ENCODE measurements at places on chromosomes 4 and X.
A peak's percentile ranks its signal among the peaks of the same experiment; 100 is the strongest.

- DNase-seq: no peak
Observed at GRCh38 chrX:119374736-119375135, 24.4 kb upstream of the SLC25A43 start.

GRCh38 chrX:6052111-6052745 is 176.4 kb downstream of the NLGN4X start:
- no peak for DNase-seq

DNA sequence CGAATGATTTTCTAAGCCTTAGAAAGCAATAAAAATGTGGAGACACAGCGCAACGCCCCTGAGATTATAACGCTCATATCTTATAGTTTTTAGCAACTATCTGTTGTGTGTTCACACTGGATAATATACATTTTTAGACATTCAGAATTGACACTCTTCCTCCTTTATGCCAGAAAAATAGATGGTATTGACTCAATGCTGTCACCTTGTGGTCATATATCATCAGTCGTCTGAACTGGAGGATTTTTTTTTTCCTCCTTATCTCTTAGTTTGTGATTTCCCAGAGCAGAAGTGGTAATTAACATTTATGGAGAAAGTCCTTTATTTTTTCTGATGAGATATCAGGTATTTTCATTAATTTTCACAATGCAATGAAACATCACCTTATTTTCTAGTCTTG is 759.6 kb downstream of the RAB28 start:
- DNase-seq: no peak

GRCh38 chr4:81522711-81523110 is 51.0 kb upstream of the RASGEF1B start:
- DNase-seq: no peak

DNA sequence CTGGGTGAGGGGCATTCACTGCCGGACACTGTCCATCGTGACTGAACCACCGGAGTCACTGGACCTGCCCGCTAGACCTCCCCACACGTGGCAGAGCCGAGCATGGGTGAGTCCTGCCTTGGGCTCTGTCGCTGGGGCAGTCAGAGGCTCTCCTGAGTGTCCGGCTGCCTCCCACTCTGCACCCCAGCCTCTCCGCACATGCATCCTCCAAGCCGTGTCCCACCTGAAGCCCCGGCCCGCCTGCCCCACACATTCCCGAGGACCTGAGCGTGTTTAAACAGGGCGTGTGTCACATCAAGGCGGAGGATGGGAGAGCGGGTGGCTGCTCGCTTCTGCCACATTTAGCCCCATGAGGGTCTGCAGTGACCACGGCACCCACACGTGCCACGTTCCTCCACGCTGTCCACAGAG is 4.7 kb downstream of the CPLX1 start:
- DNase-seq: no peak

DNA sequence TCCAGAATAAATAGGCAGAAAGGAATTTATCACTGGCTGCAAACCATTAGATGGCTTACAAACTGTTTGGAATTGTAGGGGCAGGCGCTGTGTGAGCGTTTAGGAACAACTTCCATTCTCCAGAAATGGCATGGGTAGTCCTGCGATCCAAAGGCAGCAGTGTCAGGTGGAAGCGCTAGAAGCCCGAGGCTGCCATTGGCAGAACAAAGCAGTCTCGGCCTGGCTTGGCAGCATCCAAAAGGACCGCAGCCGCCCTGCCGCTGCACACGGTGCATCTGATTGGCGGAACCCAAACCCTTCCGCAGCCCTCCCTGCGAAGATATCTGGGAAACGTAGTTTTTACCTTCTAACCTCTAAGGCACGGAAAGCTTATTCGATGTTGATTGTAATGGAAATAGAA is 23.6 kb upstream of the YTHDC1 start:
- DNase-seq: no peak

GRCh38 chr4:94472056-94472826 is 20.5 kb downstream of the PDLIM5 start:
- no peak for DNase-seq

DNA sequence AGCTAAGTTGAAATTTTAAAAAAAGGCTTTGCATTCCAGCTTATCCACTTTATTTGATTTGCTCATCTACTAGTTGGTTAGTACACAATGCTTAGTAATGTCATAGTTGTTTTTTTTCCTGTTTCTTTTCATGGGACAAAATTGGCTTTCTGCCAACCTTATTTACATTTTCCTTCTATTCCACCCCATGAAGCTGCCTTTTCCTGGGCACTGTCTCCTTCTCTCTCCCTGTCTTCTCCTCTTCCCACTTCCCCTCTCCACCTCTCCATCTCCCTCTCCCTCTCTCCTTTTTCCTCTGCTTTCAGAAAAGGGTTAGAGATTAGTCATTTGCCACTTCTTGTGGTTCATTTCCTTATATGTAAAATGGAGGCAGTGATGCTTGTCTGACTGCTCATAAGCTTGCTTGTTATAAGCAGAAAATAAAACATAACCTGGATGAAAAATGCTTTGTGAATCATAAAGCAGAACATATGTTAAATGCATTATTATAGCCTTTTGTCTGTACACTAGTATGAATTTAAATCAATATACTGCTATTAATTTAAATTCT is 181.9 kb downstream of the CEP135 start:
- DNase-seq: no peak

DNA sequence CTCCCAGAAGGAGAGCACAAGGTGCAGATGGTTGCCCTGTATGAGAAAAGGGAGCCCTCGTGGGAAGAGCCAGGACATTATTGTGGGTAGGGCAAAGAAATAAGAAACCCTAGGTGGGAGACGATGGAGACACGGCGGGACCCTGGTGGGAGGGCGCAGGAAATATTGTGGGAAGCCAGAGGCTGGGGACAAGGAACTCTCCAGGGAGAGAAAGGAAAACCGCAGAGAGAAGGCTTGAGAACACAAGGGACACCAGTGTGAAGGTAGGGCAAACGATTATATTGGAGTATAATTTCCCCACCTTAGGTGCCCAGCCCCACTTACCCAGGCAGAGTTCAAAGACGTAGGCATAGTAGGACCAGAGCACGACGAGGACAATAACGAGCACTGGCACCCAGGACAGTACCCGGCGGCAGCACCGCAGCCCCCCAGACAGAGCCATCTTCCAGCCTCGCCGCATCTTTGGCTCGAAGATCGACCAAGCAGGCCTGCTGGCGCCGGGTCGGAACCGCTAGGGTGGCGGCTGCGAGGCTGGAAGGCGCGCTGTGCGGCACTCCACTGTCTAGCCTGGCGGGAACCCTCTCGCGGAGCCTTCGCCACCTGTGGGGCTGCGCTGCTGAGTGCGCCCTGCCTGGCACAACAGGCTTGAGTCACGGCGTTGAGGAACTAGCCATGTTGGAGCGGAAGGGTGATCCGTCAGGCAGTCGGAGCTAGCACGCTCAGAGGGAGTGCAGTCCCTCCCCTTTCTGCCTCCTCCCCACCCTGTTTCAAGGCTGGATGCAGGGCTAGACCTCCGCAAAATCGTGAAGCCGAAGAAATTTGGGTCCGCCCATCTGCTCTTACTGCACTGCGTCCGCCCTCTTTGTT is at the start of gene ZDHHC15:
ZDHHC15 (minus strand) TSS at position 473 of the 867 bp plus-strand sequence; CDS start at position 460, 13 bp downstream.
- peak; percentile 9 for DNase-seq

- DNase-seq: no peak
Observed at GRCh38 chrX:69285881-69286564, 120.8 kb upstream of the PJA1 start.

GRCh38 chr4:127463883-127464282 is 168.9 kb upstream of the INTU start:
- DNase-seq: no peak

- no peak for DNase-seq
Observed at GRCh38 chrX:75968293-75968692, 183.2 kb upstream of the MAGEE2 start.

- no peak for DNase-seq
Observed at GRCh38 chr4:27007507-27007906, 146.9 kb downstream of the STIM2 start.

GRCh38 chr4:150045410-150045809 is 32.8 kb upstream of the DCLK2 start:
- DNase-seq: no peak

- DNase-seq: no peak
Observed at GRCh38 chrX:66022632-66023384, 17.1 kb downstream of the VSIG4 start.

DNA sequence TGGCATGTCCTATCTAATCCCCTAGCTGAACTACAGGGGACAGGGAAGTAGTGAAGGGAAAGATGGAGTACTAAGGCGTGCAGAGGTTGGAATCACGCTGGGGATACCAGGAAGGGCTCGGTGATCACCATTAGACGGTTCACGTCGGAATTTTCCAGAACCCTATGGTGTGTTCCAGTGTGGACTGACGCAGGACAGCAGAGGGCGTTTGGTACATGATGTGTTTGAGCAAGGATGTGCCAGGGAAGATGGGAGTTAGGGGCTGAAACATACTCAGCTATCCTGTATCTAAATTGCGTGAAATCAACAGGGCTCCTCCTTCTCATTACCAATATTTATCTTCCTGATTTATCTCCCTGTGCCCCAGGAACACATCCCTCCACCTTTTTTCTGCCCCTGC is 33.7 kb downstream of the PRPS2 start:
- no peak for DNase-seq

GRCh38 chr4:78610546-78611214 is 59.1 kb downstream of the ANXA3 start:
- DNase-seq: no peak

DNA sequence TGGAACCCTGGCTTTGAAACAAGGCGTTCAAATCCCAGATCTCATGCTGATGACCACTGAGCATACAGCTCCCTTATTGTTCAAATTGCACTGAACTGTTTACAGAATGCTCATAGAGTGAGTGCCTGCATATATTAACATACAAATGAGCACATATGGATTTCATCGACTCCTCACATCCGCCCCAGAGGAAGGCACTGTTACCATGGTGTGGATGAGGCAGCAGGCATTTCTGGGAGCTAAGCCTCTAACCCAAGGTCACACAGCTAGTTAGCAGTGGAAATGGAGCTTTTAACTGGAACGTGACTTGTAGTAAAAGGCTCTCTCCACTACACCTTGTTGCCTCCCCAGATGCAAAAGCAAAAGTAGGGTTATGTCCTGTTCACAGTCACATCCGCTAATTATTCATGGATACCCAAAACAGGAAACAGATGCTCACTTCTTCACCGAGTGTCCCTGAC is 289.7 kb downstream of the STK32B start:
- DNase-seq: no peak

DNA sequence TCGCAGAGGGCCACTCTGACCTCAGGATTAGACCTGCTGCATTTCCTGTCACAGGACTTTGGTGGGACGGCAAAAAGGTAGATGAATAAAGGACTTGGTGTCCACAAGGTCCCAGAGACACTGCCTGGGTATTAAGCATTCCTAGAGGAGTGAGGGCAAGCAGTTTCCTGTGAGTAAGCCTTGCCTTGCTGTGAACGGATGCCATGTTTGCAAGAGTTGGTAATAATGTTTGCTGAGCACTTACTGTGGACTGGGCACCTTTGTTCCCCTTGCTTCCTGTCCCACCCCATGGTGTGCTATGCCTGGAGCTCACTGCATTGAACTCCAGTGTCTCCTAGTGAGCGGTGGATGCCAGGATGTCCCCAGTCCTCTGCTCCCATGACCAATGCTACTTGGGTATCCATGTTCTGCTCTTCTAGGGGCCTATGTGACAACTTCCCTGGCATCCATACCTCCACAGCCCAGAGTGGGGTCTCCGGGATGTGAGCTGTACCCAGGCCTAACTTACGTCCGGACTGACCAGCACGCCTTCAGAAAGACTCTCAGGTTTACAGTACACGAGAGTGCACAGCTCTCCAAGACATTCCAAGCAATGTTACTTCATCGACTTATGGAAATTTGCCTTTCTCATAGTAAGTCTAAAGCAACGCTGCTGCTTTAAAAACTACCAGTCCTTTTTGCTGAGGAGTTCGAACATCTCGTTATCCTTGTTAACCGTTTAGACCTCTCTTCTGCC is 95.5 kb upstream of the MSX1 start:
- DNase-seq: no peak

GRCh38 chr4:44326741-44327140 is 121.9 kb downstream of the KCTD8 start:
- DNase-seq: no peak

GRCh38 chr4:21964762-21965319 is 16.3 kb upstream of the KCNIP4 start:
- no peak for DNase-seq

DNA sequence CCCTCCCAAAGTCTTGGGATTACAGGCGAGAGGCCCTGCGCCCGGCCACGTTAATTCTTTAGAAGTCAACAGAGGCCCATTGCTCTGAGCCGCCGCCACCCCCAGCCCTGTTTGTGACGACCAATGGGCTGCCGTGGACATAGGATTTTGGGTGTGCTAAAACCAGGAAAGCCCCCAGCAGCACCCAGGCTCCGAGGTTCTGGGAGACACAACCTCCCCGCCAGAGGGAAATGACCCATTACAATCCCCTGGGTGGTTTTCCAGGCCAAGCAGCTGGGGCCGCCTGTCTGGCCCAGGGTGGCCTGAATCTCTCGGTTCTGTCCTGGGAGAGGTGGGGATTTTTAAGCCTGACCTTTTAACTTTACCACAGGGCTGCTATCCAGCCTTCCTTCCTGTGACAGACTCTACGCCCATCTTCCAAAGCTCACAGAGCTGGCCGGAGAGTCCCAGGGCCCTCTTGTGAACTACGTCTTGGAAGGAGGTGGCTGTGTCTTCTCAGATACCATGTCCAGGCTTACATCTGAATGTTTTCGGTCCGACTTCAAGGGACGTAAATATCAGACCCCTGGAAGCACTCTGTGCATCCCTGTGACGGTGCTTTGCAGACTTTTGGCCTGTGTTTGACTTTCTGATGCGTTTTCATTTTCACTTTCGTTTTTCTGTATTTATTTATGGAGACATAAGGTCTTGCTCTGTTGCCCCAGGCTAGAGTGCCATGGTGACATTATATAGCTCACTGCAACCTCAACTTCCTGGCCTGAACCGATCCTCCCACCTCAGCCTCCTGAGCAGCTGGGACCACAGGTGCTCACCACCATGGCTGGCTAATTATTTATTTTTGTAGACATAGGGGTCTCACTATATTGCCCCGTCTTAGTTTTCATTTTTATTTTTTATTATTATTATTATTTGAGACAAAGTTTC is 36.0 kb downstream of the P2RY8 start:
- no peak for DNase-seq

DNA sequence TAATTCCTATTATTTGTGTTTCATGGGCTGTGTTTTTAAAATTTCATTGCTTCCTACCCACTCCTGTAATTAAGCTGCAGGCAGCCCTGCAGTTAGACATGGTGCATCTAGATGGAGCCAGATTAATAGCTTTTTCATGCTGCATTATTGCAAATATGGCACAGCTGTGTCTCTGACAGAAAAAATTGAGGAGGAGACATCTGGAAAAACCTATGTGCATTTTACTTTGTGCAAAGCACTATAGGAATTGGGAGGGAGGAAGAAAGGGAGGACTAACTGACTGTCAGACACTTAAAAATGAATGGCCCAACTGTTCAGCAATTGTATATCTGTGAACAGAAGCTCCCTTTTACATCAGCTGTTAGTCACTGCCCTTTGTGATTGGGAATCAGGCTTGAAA is 8.1 kb upstream of the RPGR start:
- no peak for DNase-seq
